Effector memory CD8-positive, alpha-beta T cell (primary cell): ENCODE measurements at places on chromosomes 3 and 15.

- peak; percentile 74 for DNase-seq
Measured at GRCh38 chr15:73697033-73697467, 12.9 kb downstream of the CD276 start.

DNA sequence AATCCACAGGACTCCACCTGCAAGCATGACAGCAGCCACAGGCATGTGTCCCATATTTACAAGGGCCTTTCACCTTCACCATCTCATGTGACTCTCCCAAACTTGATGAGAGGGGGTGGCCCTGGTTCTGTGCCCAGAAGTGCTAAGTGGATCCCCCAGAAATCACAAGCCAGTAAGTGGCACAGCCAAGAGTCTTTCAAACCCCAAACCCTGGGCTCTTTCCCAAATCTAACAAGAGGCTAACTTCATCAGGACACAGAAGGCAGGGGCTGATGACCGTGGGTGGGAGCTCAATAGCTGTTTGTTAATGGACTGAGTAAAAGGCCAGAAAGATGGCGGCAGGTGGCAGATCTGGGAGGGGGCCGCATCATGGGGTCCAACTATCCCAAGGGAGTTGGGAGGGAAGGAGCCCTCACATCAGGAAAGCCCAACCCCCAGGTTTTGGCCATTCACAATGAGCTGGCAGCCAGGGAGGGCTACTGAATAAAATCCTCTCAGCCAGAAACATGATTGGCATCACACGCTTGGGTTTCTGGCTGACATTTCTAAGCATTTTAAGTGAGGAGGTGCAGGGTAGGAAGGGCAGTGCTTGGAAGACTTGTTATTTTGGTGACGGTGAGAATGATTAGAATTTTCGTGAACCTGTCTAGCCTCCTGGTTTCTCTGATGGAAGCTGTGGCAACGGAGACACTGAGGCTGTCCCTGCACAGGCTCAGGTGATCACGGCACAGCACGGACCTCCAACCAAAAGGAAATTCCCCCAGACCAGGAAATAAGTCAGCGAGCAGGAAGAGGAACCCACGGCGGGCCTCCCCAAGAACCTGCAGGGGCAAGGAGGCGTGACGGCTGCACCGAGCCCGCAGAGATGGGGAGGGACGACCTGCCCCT is 109.3 kb downstream of the OXNAD1 start:
- DNase-seq: no peak

DNA sequence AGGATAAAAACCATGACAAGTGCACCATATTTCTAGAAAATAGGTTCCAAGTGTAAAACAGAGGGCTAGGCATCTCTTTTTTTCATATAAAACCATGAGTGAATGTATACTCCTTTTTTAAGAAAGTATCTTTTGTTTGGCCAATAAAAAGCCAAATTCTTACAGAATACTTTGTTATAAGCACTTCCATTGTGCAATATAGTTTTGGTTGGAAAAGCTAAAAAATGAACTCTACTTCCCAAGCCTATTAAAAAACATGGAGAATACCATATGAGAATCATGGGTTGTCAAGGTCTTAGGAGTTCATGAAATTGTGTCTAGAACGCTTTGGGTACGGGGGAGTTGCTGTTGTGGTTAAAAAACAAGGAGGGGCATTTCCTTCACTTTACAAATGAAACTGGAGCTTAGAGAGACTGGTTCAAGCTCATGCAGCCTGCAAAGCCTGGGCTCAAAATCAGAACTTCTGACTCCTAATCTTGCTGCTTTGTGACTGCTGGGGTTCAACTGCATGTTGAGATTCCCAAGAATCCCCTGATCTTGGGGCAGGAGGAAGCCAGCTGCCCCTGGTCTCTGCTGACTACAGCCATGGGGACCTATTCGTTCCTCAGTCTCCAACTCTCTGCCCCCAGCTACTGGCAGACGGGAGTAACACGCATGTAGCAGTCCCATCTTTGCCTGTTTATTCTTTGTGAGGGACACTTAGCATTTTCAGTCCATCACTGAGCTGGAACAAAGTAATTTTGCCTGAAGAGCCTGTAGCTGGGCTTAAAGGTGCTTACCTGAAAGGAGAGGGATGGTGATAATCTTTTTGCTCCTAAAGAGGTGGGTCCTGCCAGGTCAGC is 229.1 kb downstream of the CHST2 start:
- no peak for DNase-seq

GRCh38 chr3:50221051-50221410 is 15.0 kb upstream of the GNAI2 start:
- no peak for DNase-seq

- DNase-seq: no peak
Measured at GRCh38 chr15:31554261-31554660, 227.6 kb downstream of the KLF13 start.

DNA sequence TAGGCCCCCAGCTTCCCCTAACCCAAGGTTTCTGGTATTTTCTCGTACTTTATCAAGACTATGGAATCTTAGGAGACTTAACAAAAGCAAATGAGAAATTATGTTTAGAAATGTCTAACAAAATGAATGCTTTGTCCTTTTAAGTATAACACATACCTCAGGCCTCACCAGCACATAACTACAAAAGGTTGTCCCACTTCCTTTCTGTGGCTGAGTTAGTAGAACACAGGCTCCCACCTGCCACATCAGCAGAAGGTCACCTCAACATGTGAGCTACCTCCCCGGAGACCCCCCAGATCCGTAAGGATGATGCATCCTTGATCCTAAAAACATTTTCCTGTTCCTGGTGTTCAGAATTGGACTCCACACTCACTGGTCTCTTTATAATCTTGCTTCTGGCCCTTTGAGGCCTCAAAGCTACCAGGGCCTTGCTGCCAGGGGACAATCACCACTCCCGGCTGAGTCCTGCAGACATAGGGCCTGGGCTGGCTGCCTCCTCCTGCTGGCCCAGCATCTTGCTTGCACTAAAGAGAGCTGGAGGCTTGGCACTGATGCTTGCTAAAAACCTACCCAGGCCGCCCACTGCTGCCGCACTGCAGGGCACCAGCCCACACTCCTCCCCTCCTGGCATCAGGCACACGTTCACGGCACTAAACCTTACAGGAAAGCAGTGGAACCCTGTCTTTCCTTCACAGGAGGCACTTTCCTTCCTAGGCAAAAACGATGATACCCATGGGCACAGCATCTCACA is 2.9 kb downstream of the CCRL2 start:
- DNase-seq: no peak

- no peak for DNase-seq
Measured at GRCh38 chr3:177146646-177147045, 50.6 kb downstream of the TBL1XR1 start.

GRCh38 chr15:34011481-34011880 is 27.5 kb downstream of the AVEN start:
- no peak for DNase-seq

GRCh38 chr3:180354214-180354613 is 247.7 kb upstream of the TTC14 start:
- DNase-seq: no peak

- DNase-seq: no peak
Measured at GRCh38 chr3:60316121-60316797, 935.0 kb downstream of the FHIT start.

GRCh38 chr15:57541805-57542504 is 49.7 kb upstream of the MYZAP start:
- no peak for DNase-seq

DNA sequence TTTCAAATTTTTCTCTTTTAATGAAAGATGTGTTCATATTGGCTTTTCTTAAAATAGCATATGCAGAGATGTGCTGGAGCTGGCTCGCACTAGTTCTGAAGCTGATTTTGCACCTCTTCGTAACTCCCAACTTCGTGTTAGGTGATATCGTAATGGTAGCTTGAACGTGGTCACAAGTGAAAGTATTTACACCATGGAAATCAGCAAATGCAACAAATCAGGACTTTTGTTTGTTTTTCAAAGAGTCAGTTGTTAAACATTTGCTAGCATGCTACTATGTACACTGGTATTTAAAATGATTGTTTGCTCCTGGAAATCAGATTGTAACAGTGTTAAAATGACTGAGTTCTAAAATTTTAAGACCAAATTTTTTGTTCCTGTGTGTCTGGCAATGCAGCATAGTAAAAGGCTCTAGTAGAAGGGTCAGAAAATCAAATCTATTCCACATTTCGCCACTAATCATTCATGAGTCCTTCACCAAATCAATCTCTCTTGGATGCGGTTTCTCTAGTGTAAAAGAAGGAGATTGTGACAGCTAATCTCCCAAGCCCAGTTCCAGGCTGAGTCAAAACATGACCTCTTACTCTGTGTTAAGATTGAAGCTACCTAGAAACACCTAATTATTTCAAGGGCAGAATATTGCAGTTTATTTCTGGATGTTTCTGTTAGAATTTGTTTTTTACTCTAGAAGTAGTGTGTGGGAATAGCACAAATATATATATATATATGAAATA is 34.3 kb upstream of the CMC1 start:
- no peak for DNase-seq

- DNase-seq: no peak
Measured at GRCh38 chr3:43616034-43616433, 5.8 kb downstream of the ANO10 start.

GRCh38 chr15:67573194-67573593 is 30.7 kb downstream of the MAP2K5 start:
- no peak for DNase-seq

DNA sequence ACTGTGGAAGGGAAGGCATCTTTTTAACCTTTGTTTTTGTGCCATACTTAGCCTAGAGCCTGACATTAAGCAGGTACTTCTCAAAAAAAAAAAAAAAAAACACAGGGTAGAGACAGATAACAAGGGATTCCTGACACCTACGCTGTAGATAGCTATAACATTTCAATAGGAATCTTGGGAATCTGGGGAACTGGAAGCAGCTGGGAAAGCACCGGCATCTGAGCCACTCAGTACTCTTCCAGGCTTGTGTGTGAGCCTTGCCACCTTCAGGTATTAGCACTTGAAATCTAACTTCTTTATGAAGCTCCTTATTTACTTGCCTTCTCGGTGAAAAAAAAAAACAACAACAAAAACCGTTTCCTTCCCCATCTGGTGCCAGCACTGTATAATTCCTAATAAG is 46.8 kb downstream of the PIK3CA start:
- no peak for DNase-seq

- no peak for DNase-seq
Measured at GRCh38 chr3:16329036-16329825, 64.2 kb downstream of the OXNAD1 start.

- DNase-seq: no peak
Measured at GRCh38 chr3:143237077-143237627, 117.6 kb downstream of the CHST2 start.

DNA sequence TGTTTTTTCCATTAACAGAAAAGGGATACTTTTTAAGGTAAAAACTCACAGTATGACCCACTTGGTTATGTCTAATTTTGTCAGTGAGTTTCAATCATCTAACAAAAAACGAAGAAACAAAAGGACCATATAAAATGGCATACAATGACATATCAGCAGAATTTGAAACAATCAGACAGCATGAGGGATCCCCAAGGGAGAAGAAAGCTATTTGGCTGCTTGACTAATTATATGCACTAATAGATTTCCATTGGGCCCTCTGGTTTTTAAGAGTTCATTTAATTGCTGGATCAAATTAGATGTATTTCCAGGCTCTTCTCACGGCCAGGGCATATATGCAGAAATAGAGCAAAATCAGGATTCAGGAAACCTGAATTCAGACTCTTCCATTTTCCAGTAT is 376.4 kb upstream of the GBE1 start:
- no peak for DNase-seq

DNA sequence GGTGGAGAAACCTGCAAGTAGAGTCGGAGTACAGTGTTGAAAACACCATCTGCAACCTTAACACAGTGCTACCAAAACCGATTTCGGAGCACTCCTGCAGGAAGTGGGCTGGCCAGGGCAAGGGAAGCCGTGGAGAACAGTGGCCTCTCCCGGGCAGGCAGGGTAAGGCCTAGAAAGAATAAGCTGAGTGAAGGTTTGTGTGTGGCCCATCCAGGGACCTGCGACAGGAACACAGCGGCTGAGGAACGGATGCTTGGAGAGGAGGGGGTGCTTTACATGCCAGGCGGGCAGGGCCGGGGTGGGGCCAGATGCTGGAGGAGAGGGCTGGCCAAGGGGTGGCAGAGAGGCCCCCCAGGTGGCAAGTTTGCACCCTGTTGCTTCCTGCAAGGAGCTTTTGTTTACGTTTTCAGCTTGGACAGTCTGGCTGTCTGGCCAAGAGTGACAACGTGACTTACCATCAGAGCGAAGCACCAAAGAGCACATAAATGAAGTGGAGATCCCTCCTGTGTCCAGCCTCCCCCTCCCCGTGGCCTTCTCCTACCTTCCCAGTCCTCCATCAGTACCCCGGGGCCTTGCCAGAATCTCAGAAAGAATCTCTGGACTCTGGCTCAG is 156.5 kb downstream of the PGPEP1L start:
- peak; percentile 60 for DNase-seq

- DNase-seq: no peak
Measured at GRCh38 chr3:114218578-114219185, 18.7 kb downstream of the ZNF80 start.

DNA sequence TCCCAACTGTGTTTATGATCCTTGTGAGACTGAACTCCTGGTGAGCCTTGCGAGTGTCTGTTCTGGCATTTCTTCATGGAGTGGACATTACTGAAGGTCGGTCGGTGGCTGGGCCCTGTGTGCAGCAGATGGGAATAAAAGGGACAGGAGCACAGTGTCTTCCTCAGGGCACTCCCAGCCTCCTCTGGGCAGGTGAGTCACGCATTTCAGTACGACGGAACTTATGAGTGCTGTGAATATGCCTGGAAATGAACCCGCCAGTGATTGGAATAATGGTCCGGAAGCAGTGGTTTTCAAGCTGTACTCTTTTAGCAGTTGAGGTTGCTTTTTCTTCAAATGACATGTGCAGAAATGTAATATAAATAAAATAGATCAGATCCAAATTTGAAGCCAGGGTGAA is 55.1 kb downstream of the LARS2 start:
- DNase-seq: no peak

- DNase-seq: no peak
Measured at GRCh38 chr3:175837962-175838361, 978.8 kb downstream of the NAALADL2 start.

GRCh38 chr3:39249453-39250115 is 30.3 kb downstream of the CX3CR1 start:
- DNase-seq: no peak

DNA sequence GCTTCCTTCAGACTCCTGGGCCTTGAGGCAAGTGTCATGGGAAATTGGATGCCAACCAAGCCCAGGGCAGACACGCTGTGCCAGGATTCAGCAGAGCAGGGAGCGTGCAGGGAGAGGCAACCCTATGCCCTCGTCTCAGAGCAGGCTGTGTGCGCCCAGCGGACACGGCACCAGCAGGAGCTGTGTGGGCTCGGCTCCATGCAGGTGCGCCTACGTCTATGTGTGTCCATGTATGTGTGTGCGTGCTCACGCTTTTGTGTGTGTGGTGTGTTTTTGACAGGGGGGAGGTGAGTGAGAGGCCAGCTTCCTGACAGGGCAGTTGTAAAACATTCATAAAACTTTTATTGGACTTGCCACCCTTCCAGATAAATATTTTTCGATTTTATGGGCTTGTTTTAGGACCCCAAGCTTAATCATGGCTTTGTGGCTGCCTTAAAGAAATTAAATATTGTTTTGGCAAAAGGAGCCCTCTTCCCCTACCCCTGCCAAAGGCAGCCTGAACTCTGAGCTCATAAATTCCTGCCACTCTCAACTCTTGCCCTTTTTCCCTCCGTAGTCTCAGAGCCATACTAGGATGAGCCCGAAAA is 84.4 kb downstream of the DNAJB8 start:
- DNase-seq: no peak

- DNase-seq: no peak
Measured at GRCh38 chr3:15636028-15636709, 34.6 kb downstream of the BTD start.

- no peak for DNase-seq
Measured at GRCh38 chr3:128287216-128287615, 133.9 kb downstream of the EEFSEC start.
